ENCODE measurements at places on chromosomes 6 and 20.

GRCh38 chr6:144349690-144350527 lies 64.8 kb downstream of the UTRN start:
- DNase-seq = no peak

- DNase-seq = no peak
Observed at GRCh38 chr6:55869674-55870073, 5.7 kb downstream of the BMP5 start.

- no peak for DNase-seq
Observed at GRCh38 chr6:69593706-69594105, 203.1 kb downstream of the LMBRD1 start.

DNA sequence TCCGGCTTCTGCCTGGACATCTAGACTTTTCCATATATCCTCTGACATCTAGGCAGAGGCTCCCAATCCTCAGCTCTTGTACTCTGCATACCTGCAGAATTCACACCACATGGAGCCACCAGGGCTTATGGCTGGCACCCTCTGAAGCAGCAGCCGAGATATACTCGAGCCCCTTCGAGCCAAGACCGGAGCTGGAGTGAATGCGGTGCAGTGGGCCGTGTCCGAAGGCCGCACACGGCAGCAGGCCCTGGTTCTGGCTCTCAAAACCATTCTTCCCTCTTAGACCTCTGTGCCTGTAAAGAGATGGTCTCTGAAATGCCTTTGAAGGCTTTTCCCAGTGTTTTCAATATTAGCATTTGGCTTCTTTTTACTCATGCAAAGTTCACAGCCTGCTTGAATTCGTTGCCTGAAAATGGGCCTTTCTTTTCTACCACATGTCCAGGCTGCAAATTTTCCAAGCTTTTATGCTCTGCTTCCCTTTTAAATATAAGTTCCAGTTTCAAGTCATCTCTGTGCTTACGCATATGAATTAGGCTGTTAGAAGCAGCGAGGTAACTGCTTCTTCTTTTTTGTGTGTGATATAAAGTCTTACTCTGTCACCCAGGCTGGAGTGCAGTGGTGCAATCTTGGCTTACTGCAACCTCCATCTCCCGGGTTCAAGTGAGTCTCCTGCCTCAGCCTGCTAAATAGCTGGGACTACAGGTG lies 3.8 kb upstream of the SIRPB1 start:
- DNase-seq = no peak

DNA sequence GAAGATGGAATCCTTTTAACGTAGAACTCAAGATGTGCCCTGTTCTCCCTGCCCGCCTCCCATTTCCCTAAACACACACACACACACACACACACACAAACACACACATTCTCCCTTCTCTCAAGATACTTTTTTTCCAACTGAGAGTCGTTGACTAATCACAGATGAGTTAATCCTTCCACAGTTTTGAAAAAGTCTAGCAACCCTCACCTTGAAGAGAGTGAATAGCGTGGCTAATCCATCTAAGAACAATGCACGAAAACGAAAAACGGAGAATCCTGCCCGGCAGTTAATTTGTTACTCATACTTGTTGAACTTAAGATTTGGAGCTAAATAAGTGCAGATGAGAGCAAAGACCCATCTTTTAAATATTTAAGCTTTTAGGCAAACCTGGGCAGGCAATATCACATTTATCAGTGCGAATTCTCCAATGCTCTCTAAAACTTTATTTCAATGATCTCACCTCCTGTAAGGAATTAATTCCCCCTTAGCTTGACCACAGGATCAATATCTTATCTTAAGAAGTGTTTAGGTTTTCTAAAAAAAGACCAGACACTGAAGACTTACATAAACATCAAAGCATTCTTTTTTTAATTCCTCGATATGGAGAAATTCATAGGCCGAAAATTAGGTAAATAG lies 1.1 kb downstream of the AGPAT4 start:
- DNase-seq = no peak

DNA sequence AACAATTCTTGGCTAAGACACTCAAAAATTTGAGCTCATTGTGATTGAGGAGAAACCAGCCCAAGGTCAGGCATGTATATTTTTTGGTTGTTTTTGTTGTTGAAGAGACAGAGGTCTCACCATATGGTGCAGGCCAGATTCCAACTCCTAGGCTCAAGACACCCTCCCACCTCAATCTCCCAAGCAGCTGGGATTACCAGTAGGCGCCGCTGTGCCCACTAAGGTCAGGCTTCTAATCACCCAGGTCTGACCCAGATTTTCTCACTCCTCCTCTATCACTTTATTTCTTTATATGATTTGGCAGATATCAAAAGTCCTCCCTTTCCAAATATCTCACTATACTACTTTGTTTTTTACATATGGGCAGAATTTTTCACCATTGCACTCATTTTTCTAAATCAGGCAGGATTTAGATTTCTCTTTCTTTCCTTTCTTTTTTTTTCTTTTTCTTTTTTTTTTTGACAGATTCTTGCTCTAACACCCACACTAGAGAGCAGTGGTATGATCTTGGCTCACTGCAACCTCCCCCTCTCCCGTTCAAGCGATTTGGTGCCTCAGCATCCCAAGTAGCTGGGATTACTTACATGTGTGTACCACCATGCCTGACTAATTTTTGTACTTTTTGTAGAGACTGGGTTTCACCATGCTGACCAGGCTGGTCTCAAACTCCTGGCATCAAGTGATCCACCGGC lies 1.7 kb upstream of the C6orf141 start:
- no peak for DNase-seq

DNA sequence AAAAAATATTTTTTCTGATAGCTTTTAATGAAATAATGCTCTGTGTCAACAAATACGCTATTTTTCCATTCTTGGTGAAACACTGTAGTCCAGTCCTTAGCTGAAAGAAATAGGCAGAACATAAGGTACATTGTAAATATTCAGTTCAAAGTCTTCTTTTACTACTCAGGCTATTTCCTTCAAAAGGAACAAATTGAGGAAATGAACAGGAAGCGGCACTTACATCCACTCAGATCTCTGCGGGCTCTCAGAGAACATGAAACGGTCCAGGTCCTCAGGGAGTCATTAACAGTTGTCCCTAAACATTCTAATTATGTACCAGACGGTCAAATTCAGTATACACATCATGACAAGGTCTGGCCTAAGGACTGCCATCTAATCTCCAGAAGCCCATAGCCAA lies 212.6 kb downstream of the KIF16B start:
- DNase-seq = no peak

DNA sequence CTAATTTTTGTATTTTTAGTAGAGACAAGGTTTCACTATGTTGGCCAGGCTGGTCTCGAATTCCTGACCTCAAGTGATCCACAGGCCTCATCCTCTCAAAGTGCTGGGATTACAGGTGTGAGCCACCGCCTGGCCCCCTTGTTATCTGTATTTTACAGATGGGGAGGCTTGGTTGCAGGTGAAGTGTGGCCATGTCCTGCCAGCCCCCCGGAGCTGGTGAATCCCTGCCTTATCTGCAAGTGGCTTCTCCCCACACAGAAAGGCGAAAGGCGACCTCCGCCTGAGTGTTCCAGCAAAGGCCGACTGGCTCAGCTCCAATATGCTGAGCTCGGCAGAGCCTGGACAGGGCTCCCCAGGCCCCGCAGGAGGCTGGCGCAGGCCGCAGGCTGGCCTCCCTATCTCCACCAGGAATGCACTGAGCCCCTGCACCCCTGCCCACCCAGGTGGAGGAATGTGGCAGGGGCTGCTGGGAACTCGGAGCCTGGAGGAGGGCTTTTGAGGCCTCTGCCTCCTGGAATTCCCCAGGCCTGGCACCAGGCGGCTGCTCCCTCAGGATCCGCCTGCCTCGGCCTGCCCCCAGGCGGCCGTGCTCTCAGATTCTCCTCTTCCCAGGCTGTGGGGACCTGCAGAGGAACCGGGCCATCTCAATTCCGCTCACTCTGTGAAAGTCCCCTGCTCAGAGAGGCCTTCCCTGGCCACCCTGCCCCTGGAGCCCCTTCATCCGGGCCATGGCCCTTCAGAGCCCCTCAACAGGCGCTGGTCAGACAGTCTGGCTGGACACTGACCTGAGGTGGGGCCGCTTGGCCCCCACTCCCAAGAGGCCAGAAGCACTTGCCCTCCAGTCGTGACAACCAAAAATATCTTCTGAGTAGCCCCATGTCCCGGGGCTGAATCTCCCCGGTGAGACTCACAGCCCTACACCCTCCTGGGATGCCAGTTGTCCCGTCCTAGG lies 9.3 kb upstream of the LAMA5 start:
- DNase-seq = no peak

GRCh38 chr20:63979557-63980316 lies at the start of gene SAMD10:
TSS of gene SAMD10 (minus strand) at chr20:63979642. CDS start at chr20:63979467, 175 bp downstream.
- DNase-seq = peak; percentile 93

DNA sequence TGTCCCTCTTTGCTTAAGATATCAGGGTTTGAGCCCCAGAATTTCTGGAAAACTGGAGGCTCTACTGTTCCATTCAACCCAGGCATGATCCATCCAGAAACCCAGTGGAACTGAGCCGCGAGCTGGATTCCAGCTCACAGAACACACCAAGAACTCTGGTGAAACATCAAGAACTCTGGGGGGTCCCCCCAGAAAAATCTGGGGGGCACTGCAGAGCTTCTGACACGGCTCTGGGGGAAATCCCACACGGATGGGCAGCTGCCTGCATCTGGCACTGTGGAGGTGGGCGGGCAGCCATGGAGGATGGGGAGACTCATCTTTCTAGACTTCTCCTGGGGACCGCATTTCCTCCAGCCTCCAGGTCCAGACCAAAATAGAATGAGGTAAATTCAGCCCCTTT lies 51.0 kb downstream of the BMP7 start:
- no peak for DNase-seq

- no peak for DNase-seq
Observed at GRCh38 chr6:54135665-54136369, 24.6 kb downstream of the MLIP start.

- no peak for DNase-seq
Observed at GRCh38 chr6:15569035-15569995, 93.5 kb downstream of the DTNBP1 start.

DNA sequence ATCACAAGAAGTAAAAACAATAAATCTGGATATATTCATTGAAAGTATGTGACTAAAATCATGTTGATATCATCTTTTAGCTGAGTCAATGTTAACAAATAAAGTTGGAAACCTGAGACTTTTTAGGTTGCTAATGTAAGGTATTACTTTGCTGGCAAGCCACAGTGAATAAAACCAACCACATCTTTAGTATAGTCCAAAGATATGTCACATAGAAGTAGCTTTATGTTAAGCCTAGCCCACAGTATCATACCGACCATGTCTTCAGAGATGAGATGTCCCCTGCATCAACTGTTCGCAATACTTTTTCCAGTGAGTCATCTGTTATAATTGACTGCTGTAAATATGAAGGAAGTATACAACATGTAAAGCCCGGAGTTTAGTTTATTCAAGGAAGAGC lies 107.6 kb upstream of the MCHR2 start:
- no peak for DNase-seq

DNA sequence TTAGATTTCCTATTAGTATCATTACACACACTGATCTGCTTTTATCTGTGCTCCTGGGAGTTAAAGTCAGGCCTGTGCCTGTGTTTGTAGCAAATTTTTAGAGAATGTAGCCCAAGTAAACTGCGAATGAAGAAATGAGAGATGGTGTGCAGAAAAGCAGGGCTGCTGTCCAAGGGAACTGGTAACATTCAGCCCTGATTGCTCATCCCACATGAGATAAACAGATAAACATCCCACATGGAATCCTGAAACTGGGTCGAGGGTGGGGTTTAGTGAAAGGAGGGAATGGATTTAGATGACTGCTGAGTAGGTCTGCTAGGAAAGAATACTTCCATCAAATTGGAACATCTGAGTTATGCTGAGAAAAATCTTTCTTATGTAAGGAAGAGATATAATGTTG lies 69.1 kb downstream of the GRIK2 start:
- DNase-seq = no peak

- no peak for DNase-seq
Observed at GRCh38 chr6:157139054-157139708, 184.1 kb downstream of the TMEM242 start.

GRCh38 chr6:111806165-111806547 lies 67.1 kb downstream of the FYN start:
- DNase-seq = no peak

DNA sequence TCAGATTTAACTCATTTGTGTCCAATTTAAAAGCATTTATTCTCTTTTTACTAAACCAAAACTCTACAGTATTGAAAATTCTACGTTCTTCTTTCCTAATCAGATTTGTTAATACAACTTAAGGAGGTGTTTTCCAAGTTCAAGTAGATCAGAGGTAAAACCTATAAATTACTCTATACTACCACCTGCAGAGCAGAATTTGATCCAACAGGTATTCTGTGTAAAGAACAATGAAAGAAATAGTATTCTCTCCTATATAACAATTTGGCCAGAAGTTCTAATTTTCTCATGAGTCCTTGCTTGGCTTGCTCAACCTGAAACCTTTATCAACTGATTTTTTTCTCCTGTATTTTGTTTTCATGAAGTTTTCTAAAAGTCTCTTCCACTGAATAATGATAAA lies 28.5 kb upstream of the DST start:
- DNase-seq = no peak

DNA sequence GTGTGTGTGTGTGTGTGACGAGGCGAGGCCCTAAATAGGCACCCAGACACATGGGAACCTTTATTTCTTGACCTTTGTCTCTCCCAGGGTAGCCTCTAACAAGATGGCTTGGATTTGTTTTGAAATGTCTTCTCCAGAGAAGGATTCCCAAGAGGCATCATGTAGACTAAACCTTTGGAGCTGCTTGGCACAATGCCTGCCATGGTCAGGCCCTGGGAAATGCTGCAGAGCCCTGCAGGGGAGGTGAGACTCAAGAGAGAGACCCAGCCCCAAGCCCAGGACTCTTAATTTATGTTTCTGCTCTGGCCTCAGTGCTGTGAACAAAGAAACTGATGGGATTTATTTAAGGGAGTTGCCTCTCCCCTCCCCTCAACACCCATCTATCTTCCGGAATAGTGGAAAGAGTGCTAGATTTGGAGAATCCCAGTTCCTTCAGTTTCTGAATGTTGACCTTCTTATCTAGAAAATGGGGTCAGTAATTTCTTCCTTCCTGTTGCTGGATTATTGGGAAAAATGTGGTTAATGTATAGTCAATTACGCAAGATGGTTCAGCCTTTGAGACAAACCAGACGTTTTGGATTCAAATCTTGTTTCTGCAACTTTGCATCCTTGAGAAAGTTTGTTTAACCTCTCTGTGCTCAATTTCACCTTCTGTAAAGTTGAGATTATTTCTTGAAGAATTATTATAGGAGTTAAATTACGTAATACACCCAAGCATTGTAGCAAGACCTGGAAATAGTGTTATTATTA lies 434.8 kb downstream of the MAFB start:
- no peak for DNase-seq

- no peak for DNase-seq
Observed at GRCh38 chr6:152993431-152993830, 9.1 kb downstream of the MTRF1L start.
